ENCODE measurements at places on chromosomes 7 and 10.

DNA sequence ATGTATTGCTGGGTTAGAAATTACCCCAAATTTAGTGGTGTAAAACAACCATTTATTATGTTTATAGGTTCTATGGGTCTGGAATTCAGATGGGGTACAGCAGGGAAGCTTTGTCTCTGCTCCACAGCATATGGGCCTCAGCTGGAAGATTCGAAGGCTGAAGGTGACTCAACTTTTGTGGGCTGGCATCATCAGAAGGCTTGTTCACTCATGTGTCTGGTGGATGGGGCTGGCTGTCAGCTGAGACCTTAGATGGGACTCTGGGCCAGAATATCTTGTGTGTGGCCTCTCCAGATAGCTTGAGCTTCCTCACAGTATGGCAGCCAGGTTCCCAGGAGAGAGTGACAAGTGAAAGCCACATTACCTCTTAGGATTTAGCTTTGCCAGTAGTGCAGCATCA is 45.9 kb downstream of the ZNF503 start:
- no peak for DNase-seq

DNA sequence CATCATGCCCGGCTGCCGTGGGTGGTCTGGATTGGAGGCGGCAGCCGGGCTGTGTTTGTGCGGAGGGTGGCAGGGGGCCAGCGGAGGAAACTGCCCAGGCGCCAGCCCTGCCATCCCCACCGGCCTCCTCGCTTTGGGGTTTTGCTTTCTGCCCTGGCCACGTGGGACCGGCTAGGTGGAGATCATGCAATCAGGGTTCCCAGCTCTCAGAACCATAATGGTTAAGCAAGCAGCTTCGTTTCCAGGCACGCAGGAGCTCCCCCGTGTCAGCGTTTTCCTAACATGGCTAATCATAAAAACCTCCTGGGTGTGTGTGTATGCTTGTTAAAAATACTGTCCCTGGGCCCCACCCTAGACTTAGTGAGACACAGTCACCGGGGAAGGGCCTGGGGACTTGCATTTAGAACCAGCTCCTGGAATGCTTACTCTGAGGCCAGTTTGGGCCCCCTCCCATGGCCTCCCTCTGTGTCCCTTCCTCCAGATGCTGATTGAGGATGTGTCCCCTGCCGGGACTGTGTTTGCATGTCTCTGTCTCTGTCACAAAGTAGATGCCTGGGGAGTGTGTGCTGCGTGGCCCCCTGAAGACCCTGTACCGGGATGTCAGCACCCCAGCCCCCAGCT is 119.3 kb downstream of the CUX1 start:
- no peak for DNase-seq

DNA sequence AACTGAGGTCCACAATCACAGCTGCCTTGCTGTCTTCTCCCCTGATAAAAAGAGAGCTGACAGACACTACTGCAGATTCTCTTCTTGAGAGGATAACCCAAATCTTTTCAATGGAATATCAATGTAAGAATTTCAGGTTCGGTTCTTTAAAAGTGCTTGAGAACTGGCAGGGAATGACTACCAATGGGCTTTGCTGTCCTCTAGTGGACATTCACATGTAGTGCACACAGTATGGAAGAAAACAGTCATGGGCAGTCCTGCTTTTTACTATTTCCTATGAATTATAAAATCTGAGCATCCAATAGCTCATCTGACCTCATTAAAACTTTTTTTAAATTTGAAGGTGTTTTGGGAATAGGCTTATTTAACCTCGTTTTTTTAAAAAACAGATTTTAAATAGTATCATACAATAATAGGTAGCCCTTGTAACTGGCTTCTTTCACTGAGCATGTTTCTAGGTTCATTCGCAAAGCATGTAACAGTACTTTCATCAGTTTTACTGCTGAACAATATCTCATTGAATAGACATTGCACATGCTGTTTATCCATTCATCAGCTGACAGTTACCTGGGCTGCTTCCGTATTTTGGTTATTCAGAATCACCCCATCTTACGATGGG is 18.3 kb downstream of the FZD9 start:
- peak; percentile 35 for DNase-seq

DNA sequence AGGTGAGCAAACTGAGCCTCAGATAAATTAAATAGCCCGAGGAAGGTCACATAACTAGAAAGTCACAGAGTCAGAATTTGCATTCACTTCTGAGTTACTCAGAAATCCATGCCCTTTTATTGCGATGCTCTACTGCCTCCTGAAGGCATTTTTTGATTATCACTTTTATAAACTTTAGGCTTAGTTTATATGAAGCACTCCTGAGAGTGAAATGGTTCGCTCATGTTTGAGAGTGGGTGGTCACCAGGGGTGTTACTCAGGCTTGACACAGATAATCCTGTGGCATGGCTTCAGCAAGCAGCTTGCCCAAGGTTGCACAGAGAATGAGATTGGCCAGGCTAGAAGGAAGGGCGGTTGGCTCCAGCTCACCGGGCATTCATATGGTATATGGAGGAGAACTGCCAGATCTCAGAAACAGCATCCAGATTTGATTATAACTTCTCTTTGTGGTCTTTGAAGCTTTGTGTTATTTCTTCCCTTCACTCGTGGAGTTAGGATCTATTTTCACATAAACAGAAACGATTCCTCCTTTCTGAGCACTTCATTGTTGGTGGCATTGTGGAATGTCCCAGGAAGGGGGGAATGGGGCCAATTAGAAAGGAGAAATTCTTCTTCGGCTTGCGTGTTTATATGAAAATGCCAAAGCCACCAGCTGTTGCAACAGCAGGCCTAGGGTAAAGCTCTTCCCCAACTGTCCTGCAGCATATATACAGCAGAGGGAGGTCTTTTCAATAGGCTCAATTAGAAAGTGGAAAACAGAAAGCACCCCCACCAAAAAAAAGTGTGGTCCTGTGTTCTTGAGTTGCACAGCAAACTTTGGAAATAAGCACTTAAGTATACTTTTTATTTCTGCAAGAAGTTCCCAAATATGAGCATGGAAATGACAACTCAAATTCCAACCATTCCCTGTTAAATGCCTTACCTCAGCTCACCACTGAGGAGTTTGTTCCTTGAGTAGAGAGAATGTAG is 628.8 kb downstream of the SUGCT start:
- no peak for DNase-seq

DNA sequence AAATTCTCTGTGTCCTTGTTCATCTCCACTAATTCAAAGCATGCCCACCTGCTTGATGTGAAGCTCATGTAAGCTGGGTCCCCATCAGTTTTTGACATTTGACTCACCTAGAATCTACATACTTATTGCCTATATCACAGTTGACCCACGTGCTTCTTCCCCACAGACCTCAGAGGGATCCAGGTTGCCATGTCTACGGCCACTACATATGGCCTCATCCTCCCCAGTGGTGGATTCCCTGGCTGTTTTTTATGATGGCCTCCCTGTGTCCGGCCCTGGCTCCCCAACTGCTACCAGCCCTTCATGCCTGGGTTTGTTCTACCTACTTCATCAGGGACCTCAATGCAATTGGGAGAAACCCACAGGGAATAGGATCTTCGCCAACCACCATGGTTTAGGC is 187.4 kb upstream of the GDF10 start:
- no peak for DNase-seq

- DNase-seq, result no peak
Observed at GRCh38 chr7:8120390-8121058, 141.4 kb downstream of the ICA1 start.

GRCh38 chr10:17428351-17429097 is 25.9 kb downstream of the ST8SIA6 start:
- no peak for DNase-seq
